ENCODE measurements at places on chromosomes 5 and 9.
A peak's percentile ranks its signal among the peaks of the same experiment; 100 is the strongest.

DNA sequence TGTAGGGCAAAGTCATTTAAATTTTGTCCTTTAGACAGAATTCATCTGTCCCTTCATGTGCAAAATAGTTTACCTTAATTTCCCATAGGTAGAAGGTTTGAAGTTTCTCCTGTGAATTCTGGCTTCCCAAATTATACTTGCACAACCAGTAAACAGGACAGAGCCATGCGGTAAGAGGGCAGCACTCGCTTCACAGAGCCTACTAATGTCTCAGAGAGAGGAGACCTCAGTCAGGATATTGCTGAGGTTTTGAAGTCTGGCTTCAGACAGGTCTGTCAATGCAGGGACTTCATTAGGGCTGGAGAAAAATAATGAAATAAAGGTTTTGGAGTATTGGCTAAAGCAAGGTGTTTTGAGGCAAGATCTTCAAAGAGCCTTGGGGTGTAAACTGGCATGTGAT, 91.4 kb downstream of the ANXA1 start:
- DNase-seq, result no peak

DNA sequence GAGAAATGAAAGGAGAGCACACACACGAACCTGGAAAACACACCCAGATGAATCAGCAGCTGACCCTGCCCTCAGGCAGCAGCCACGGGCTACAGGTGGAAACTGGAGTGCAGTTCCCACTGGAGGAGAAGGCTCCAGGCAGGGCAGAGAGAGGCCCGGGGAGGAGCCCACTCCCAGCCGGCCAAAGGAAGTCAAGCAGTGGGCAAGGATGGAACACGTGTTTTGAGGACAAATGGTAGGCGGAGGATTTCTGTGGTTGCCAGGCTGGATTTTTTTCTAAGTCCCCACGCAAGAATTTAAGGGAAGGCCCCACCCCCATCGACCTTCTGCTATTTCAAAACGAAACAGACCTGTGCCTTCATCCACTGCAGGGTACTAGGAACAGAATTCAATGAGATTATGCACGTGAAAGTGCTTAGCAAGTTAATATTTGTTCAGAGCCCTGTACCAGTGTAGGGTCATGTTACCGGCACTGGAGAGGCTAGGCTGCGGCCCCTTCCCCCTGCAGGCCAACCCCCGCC, 6.8 kb downstream of the EPB41L4B start:
- DNase-seq, result no peak

GRCh38 chr9:87886933-87887505, 4.3 kb downstream of the SPATA31E1 start:
- DNase-seq, result no peak

- DNase-seq, result peak; percentile 75
Observed at GRCh38 chr5:177378884-177379883, 5.0 kb upstream of the SLC34A1 start.

GRCh38 chr5:9374025-9374424, 171.8 kb downstream of the SEMA5A start:
- no peak for DNase-seq

- DNase-seq, result no peak
Observed at GRCh38 chr5:169084775-169085174, 216.2 kb downstream of the SLIT3 start.

DNA sequence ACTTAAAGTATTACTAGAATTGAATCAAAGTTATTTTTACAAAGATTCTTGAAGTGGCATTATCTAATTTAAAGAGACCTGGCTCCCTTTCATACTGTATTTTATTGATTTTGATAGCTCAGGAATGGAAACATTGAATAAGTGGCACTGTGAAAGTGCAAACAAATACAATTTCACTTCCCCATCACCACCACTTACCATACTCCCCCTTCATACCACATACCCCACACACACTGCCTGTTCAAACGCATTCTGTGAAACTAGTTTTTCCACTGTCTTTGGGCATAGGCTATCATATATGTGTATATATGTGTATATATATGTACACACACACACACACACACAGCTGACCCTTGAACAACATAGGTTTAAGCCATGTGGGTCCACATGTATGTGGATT, 62.1 kb upstream of the ATG10 start:
- no peak for DNase-seq

DNA sequence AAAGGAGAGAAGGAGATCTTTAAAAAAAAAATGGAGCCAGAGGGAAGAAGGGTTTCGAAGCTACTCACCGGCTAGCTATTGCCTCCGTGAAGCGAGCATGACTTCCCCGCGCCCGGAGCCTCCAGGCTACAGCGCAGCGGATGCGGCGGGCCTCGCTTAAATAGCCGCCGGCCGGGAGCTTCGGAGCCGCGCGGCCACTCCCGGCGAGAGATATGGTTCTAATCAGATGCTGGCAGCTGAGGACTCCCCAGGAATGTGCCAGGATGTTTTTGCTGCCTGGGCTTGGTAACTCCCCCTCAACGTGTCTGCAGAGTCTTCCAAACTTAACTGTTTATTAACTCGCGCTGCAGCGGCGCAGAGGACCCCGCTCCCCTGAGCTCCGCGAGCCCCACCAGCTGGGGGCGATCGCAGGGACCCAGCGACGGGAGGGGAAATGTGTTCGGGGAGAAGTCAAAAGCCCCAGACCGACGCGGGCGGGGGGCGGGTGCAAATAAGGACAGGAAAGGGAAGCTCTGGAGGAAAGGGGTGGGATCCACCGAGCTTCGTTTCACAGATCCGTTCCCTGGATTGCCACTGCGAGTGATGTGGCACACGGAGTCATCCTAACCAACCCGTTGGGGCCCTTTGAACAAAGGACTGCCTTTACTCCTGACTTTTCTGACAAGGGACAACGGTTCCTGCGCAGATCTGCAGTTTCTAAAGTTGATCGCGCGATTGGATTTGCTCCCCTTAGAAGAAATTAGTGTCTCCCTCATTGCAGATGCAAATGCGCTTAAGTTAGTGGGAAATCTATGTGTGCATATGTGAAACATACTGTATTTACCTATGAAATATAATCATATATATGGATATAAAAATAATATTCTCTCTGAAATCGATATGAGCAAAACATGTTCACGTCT, at the start of gene DAB2:
DAB2 (minus strand) TSS at position 245 of the 902 bp plus-strand sequence. CDS start 30,660 bp downstream, outside the sequence.
- peak; percentile 62 for DNase-seq

- peak; percentile 50 for DNase-seq
Observed at GRCh38 chr9:121201045-121201737, 478 bp downstream of the RAB14 start.

DNA sequence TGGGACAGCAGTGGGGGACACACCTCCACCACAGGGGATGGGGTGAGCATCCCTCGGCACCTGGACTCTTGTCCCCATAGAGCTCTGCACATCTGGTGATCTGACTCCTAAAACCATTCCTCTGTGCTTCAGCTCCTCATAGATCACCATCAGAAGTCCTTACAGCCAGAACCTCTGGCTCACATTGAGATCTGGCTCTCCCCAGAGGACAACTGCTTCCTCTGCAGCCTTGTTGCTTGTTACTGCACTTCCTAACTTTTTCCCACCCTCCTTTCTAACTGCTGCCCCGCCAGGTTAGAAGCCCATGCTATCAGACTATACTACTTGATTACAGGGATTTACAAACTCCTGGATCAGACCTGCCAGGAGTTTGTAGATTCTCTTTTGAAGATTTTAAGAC, 64.5 kb downstream of the ARSB start:
- DNase-seq, result no peak

DNA sequence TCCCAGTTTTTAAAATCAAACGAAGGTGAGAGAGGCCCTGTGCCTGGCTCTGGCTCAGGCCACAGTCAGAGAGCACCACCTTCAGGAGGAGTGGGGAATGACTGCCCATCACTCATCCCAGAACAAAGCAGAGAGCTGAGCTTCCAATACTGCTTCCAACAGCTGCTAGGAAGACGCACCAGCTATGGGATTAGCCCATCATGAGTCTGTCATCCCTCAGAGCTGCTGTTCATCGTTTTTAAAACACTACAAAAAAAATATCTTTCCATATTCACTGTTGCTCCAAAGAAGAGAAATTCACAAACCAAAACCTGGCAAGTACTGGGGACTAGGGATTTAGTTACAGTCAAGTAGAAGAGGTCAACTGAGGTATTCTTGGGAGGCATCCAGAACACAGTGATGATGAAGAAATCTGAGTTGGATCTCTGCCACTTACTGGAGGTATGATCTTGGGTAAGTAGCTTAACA, 102.4 kb downstream of the CDK5RAP2 start:
- peak; percentile 97 for DNase-seq

- no peak for DNase-seq
Observed at GRCh38 chr9:13171261-13171660, 108.2 kb downstream of the MPDZ start.

DNA sequence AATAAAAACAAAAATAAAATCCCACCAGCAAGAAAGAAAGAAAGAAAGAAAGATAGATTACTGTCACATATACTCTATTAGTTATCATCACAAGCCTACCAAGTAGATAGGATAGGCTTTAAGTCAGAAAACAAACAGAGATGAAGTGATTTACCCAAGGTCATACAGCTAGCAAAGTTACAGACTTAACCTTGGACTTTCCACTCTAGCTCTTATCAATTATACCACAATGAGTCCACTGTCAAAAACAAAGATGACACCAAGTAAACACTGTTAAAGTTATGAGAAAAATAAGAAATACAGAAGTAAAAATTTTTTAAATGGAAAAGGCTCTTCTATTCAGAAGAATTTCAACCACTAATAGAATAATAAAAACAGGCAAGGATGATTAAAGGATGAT, 13.4 kb downstream of the LARS1 start:
- no peak for DNase-seq

GRCh38 chr9:134969156-134970045, 51.7 kb upstream of the FCN1 start:
- no peak for DNase-seq

- peak; percentile 80 for DNase-seq
Observed at GRCh38 chr5:58259685-58260152, 200.2 kb downstream of the PLK2 start.

GRCh38 chr9:121851641-121852091, 200.2 kb downstream of the DAB2IP start:
- no peak for DNase-seq

- peak; percentile 88 for DNase-seq
Observed at GRCh38 chr9:95778957-95779356, 96.5 kb upstream of the ERCC6L2 start.

DNA sequence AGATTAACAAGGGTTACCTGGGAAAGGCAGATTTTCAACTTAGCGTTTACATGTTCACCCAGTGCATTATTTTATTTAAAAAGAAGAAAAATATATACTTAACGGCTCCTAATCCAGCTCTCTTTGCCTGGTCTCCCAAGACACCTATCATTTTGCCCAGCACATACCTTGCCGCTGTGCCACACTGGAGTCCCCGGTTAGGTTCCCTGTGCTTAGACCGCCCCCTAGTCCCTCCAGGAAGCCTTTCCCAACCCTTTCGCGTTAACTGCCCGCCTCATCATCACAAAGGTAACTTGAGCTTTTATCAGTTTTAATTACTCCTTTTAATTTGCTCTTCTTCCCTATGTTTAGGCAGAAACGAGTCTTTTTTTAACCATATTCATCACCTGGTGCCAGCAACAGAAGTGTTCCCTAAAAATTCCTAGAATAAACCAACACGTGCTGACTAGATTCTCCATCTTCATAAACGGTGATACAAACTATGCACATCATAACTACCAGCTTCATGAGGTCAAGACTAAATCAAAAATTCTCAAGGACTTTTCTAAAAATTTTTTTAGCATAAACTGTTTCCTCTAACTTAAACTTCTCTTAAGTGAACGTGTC, 19.7 kb downstream of the DNAJA1 start:
- DNase-seq, result peak; percentile 65

DNA sequence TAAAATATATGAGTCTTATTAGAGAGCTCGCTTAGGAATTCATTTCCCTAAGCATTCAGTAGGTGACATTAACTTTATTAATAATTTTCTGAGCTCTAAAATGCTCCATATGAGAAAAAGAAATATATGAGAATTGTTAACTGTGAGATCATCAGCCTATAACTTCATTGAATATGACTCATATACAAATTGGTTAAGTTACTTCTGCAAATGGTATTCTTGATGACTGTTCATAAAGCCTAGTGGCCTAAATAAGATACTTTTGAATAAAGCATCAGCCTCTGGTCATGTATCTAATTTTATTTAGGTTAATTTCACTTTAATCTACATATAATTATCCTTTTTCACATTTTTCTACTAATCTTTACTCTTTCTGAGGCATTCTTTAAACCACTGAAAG, 710.2 kb upstream of the ACO1 start:
- no peak for DNase-seq

DNA sequence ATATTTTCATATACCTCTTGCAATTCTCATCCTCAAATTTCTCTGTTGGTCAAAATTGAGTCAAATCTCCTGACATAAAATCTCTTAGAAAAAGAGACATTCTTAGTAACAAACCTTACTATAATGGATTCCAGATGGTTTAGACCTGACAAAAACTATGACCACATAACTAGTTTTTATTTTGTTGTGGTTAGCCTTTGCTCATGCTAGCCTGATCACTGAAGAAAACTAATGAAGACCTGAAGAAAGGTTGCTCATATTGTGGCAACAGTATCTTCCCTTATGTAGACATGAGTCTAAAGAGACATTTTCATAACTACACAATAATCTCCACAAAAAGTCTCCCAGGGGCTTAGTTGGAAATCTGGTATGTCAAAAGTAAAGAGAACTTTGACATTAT, 274.1 kb upstream of the TMEM161B start:
- DNase-seq, result no peak

DNA sequence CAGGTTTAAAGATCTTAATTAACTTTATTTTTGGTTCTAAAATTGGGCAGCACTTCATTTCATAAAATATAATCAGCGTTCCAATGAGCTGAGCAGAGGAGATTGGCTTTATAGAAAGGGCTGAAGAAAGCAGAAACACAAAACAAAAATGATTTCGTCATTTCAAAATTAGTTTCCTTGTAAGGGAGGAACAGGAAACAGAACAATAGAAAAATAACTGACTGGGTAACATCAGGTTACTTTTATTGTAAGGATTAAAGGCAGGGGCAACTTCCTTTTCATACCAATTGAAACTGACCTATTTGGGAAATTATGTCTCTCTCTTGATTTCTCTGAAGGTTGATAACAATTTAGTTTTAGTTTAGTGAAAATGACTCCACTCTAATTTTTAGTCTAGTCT, 157.1 kb downstream of the ATP10B start:
- DNase-seq, result no peak

- DNase-seq, result no peak
Observed at GRCh38 chr5:134580001-134580460, 52.6 kb downstream of the SAR1B start.

- DNase-seq, result peak; percentile 20
Observed at GRCh38 chr9:90894986-90895687, 93.5 kb downstream of the SYK start.

DNA sequence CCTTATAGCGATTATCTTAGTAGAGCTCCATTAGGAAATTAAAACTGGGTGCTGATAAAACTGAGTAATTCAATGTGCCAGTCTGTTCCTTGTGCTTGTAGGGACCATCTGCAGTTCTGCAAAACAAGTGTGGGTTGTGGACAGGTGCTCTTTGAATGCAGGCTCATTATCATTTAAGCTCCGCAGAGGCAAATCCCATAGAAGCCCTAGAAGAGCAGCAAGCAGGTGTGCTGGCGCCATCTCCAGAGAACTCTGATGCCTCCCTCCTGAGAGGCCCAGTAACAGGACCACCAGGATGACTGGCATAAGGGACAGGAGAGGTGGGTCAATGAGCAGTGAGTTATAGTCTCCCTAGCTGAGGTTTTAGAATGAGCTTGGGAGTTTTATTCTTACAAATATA, 1342.4 kb upstream of the DMAC1 start:
- DNase-seq, result no peak
